ENCODE measurements at places on chromosomes 2 and 18. TPM values are rescaled to one million over a fixed set of nuclear protein-coding genes. Genes with fewer than 3 reads are reported as not detected.

GPR45 gene
- total RNA-seq: not detected

ABCG8 gene
- not detected for total RNA-seq

CPO gene
- total RNA-seq: not detected

RRM2 gene
- 425 TPM for total RNA-seq

LYPD6 gene
- not detected for total RNA-seq

DIPK1C gene
- not detected for total RNA-seq

SERPINB4 gene
- total RNA-seq: not detected

CCDC148 gene
- total RNA-seq: 0.40 TPM

NXPH2 gene
- total RNA-seq: not detected

SNED1 gene
- 1.8 TPM for total RNA-seq

ANKRD62 gene
- not detected for total RNA-seq

DNA sequence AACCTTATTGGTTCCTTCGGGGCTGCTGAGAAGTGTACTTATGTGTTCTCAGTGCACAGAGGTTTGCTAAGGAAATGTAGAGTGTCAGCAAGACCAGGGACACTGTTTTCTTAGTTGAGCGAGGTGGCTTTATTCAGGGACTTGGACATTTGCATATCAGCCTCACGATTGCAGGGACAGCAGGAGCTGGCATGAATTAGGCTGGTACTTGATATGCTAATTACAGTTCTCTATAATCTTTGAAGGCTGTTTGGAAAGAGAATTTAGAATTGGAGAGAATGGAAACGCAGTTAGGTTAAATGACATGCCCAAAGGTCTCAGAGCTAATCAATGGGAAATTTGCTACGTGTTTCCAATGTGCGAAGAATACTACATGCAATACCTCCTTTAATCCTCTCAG is 18.7 kb upstream of the MTCL1 start:
- H3K4me3 ChIP-seq: no peak overlapping the region
- DNase-seq: no peak
- no peaks in the 10 kb centered on the region for H3K36me3 ChIP-seq

DNA sequence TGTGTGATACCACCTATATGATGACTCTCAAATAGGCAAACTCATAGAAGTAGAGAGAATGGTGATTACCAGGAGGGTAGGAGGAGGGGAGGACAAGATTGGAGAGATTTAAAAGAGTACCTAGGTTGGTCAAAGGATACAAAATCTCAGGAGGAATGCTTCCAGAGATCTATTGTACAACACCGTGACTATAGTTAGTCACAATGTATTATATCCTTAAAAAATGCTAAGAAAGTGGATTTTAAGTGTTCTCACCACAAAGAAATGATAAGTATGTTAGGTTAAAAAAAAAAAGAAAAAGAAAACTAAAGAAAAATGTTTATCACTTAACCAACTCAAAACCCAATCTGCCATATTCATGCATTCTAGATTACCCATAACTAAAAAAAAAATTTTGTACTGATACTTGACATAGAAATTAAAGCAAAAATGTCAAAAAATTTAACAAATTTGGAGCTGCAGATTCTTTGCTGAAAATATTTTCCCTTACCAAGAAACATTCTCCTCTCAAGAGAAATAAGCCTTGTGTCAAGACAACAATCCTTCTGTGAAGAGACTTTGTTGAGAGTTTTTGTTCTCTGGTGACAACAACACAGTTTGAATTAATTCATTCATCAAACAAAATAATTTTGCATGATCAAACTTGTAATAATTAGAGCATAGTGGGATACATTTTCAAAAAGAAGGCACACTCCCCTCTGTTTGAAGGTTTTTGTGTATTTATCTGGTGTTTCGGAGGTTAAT is 213.1 kb downstream of the DNER start:
- H3K4me1 ChIP-seq: no peaks in the 10 kb centered on the region
- no peak overlapping the region for H3K27ac ChIP-seq
- H3K4me3 ChIP-seq: no peak overlapping the region
- no peak for DNase-seq
- H3K36me3 ChIP-seq: no peaks in the 10 kb centered on the region

DNA sequence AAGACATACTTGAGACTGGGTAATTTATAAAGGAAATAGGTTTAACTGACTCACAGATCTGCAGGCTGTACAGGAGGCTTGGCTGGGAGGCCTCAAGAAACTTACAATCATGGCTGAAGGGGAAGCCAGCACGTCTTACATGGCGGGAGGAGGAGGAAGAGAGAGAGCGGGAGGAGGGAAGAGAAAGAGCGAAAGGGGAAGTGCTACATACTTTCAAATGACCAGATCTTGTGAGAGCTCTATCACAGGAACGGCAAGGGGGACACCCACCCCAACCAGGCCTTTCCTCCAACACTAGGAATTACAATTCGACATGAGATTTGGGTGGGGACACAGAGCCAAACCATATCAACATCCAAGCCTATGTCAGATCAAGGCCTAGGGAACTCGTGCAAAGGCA is 24.2 kb downstream of the MYL12B start:
- no peaks in the 10 kb centered on the region for H3K27me3 ChIP-seq
- no peak overlapping the region for H3K4me3 ChIP-seq
- DNase-seq: no peak
- no peaks in the 10 kb centered on the region for H3K36me3 ChIP-seq
- H3K27ac ChIP-seq: no peak overlapping the region

GRCh38 chr2:222572264-222572721 is 83.6 kb downstream of the FARSB start:
- H3K27me3 ChIP-seq: no peaks in the 10 kb centered on the region
- no peak for DNase-seq
- H3K4me1 ChIP-seq: no peaks in the 10 kb centered on the region
- no peaks in the 10 kb centered on the region for H3K36me3 ChIP-seq

DNA sequence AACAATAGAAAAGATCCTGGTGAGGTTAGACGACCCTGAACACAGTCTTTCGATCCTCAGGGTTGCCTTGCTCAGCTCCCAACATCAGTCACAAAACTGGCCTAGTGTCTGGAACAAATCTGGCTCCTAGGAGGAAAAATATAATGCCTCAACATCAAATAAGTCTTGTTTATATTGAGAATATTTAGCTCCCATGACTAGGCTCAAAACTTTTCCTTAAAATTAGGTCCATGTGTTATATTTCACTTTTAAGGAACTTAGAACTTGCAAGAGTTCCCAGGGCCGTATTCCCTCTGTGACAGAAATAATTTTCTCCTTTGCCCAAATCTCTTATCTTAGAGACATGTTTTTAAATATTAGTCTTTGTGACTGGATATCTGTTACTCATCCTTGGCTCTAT is 819.7 kb upstream of the ZEB2 start:
- no peak overlapping the region for H3K27ac ChIP-seq
- H3K27me3 ChIP-seq: no peaks in the 10 kb centered on the region
- H3K4me3 ChIP-seq: no peak overlapping the region
- H3K4me1 ChIP-seq: no peaks in the 10 kb centered on the region
- H3K36me3 ChIP-seq: no peaks in the 10 kb centered on the region

GRCh38 chr2:12217175-12217574 is 470.7 kb downstream of the LPIN1 start:
- H3K4me1 ChIP-seq: no peaks in the 10 kb centered on the region
- no peak overlapping the region for H3K4me3 ChIP-seq
- H3K36me3 ChIP-seq: no peaks in the 10 kb centered on the region
- no peak overlapping the region for H3K27ac ChIP-seq
- no peaks in the 10 kb centered on the region for H3K27me3 ChIP-seq

DNA sequence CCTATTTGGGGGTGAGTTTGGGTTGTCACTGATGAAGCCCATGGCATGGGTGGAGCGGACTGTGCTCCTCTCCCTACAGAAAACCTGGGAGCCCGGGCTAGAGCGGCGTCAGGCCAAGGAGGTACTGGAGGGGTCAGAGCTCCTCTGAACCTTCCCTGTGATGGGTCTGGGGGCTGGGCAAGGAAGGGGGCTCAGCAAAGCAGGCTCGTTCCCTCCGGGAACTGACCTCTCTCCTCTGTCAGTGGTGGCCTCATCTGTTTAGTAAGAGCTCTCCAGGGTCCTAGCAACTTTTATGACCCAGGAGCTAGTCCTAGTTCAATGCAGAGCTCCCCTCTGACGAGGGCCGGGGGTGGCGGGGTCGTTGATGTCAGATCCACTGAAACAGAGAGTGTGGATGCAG is 62.4 kb upstream of the OTOF start:
- no peaks in the 10 kb centered on the region for H3K36me3 ChIP-seq
- no peak for DNase-seq
- H3K27ac ChIP-seq: no peak overlapping the region
- H3K4me3 ChIP-seq: no peak overlapping the region
- H3K27me3 ChIP-seq: no peaks in the 10 kb centered on the region
- H3K4me1 ChIP-seq: no peaks in the 10 kb centered on the region

DNA sequence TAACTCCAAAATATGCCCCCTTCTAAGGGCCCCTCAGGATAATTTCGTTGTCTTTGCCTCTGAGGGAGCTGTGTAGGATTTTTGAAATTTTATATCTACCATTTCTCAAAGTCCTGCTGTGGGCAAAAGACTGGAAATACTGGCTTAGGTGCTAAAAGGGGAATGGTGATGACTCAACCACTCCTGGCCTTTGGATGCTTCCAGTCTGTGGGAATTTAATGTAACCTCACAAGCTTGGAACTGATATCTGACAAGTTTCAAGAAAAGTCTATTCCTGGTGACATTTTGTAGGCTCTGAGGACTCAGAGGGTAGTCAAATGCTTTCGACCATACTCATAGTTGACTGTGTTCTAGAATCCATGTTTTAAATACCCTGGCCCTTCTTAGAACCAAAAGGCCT is 3.4 kb upstream of the APCDD1 start:
- no peak overlapping the region for H3K27ac ChIP-seq
- DNase-seq: no peak
- no peaks in the 10 kb centered on the region for H3K4me1 ChIP-seq

GRCh38 chr2:84474176-84474575 is 15.1 kb upstream of the SUCLG1 start:
- H3K4me3 ChIP-seq: no peak overlapping the region
- no peaks in the 10 kb centered on the region for H3K36me3 ChIP-seq
- no peak overlapping the region for H3K27ac ChIP-seq
- no peak for DNase-seq
